ENCODE measurements at places on chromosomes 5 and 9.

DNA sequence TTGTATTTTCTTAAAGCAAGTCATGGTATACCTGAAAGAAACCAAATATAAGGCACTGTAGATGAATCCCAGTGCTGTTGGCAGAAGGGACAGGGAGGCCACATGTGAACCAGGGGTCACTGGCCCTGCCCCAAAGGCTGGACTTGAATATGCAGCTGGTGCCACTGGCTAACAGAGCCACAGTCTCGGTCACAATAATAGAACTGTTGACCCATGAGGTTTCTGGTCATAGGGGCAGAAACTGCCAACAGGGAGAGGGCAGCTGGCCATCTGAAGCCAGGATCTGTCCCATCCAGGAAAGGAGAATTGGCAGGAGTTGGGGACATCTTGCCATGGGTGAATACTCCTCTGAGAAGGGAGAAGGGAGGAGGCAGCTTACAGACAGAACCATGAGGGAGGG is 31.9 kb downstream of the PALM2AKAP2 start:
- DNase-seq: no peak

- DNase-seq: no peak
Measured at GRCh38 chr9:76567086-76567485, 108.1 kb downstream of the GCNT1 start.

GRCh38 chr5:57431759-57432158 is 50.9 kb downstream of the ACTBL2 start:
- DNase-seq: no peak

DNA sequence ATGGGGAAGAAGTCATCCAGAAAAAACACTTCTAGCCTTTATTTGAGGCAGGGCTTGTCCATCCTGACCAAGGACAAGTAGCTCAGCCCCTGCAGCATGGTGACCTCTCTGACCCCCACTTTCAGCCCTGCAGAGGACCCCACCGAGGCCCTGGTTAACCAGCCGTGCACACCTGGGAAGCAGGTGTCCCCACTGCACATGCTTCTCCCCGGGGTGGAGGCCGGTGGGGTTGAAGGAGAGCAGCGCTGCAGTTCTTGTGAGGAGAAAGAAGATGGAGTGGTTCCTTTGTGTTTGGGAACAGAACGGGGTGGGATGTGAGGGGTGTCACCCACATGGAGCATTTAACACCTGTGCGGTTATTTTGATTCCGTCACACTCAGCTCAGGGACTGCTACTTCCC is 21.1 kb upstream of the ZBTB34 start:
- no peak for DNase-seq

DNA sequence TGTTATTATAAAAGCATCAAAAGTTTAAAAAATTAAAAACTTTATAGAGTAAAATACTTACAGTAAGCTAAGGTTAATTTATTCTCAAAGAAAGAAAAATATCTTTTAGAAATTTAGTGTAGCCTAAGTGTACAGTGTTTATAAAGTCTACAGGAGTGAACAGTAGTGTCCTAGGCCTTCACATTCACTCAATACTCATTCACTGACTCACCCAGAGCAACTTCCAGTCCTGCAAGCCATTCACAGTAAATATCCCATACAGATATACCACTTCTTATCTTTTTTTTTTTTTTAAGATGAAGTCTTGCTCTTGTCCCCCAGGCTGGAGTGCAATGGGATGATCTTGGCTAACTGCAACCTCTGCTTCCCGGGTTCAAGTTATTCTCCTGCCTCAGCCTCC is 73.1 kb upstream of the FST start:
- no peak for DNase-seq

DNA sequence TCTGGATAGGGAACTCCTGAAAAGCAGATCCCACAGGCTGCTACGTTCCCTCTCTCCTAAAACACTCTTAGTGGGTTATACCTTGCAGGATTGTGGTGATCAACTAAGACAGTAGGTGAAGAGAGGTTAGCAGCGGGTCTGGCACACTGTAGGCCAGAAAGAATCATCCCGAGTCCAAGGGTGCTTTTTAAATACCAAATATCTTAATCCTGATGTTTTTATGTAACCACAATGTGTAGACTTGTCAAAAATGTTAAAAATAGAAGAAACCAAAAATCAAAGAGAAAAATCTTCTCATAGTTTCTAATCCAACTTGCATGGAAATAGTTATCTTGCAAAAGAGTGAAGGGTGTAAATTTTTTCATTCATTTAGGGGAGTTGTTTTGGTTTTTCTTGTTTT is 52.3 kb upstream of the IFNK start:
- DNase-seq: no peak
